ENCODE measurements at places on chromosomes 3 and 15.

- DNase-seq, result no peak
These were observed 604.1 kb upstream of the MDFIC2 start for GRCh38 chr3:70916375-70917055.

- peak; percentile 78 for DNase-seq
These were observed 44.7 kb downstream of the GTPBP8 start for GRCh38 chr3:113035387-113035982.

GRCh38 chr3:14253022-14253706 is 74.5 kb downstream of the LSM3 start:
- no peak for DNase-seq

DNA sequence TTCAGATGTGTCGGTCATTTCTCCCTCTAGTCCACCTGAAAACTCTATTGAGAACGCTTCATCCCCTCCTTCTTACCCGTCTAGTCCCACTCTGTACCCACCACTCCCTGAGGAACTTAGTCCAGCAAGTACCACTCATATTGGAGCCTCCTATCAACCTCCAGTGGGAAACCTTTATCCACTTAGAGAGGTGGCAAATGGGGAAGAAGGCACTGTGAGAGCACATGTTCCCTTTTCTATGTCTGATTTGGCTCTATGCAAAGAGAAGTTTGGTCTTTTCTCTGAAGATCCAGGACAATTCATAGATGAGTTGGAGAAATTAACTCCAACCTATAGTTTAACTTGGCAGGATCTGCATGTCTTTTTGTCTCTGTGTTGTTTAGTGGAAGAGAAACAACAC is 17.0 kb upstream of the RPN1 start:
- no peak for DNase-seq

GRCh38 chr3:125594581-125595011 is 701 bp downstream of the OSBPL11 start:
- no peak for DNase-seq

- no peak for DNase-seq
These were observed 1560.4 kb upstream of the GBE1 start for GRCh38 chr3:83321891-83322290.

DNA sequence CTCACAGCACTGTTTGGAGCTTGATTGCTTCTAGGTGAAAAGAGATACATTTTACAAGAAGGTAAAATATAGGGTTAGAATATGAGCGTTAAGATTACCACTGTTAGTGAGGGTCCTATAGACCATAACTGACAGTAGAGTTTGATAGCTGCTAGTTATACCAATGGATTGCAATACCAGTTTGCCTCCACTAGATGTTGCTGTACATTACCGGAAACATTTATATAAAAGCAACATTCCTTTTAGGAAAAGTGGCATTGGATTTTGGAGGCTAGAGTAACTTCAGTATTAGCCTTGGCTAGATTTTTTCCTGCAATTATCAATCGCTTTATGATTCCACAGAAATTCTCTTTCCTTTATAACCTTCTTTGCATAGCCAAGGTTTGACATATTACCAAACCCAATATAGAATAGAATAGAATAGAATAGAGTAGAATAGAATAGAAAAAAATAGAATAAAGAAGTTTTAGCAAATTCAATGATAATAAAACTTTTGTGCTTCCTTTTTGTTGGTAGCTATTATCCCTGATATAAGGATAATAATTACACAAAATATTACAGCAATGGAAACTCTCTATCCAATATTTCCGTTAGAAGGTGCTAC is 1093.6 kb upstream of the ALCAM start:
- peak; percentile 31 for DNase-seq

DNA sequence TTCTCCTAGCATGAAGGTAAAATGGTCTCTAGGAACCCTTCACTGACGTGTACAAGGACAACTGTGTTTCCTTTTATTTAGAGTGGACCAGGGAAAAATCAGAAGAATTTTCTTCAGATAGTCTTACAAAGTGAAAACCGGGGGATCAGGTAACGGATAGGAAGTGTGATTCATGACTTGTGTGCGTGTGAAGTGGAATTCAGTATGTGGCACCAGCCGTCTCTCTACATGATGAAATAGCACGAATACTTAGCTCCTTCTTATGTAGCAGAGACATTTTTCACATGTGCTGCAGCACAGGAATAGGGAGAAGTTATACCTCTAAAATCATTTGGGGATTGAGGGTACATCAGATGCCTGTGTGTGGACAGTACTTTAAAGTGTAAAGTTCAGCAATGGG is 159.2 kb downstream of the MEX3B start:
- DNase-seq, result no peak

DNA sequence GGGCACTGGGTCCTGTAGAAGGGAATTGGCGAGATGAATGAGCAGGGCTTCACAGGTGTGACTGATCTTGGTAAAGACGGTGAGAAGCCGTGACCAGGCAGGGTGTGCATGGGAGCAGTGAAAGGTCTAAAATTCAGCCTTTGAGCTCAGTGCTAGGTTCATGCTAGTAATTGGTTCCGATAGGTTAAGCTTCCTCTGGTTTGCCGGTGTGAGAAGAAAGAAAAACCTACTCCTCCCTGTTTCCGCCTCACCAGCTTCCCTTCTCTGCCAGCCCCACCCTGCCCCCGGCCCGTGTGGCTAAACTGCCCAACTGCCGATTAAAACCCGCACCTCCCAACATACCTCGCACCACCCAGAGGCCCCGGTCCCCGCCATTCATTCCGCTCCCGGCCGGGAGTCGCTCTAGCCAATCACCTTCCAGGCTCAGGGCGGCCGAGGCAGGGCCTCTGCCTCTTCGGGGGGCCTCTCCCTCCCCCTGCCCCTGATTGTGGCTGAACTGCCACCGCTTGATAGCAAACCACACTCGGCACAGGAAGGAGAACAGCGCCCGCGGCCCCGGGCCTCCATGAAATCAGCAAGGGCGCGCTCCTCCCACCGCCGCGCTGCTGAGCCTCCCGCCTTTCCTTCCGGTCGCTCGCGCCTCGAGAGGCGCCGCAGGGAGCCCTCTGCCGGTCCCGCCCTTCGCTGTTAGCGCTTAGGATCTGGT is 7.3 kb upstream of the NRROS start:
- peak; percentile 91 for DNase-seq

DNA sequence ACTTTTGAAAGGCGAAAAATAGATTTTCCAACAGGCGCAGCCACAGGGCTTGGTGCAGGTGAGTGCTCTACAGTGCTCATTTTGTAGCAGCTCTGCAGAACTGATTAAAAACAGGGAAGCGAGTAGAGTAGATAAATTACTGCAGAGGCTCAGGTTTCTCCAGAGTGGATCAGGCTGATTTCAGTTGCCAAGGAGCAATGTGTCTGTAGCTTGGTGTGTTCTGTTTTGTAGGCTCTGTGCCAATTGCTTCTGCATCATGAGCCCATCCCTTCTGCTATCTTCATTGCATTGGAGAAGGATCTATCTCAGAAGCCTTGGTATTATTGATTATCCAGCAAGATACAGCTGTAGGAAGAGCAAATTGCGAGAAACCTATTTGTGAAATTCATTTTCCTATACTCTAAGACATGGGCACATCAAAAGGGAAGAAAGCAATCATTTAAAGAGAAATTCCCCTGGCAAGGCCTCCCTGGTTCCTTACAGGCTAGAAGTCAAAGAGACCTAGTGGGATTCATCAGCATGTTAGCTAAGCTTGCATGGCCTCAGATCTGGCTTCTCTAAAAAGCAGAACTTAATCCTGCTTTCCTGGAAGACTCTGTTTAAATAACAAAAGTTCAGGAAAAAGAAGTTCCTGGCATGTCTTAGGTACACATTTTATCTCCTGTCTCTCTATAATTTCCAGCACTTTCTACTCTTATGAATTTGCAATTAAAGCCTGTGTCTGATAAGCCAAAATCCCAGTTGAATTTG is 432.4 kb upstream of the ATP10A start:
- no peak for DNase-seq

DNA sequence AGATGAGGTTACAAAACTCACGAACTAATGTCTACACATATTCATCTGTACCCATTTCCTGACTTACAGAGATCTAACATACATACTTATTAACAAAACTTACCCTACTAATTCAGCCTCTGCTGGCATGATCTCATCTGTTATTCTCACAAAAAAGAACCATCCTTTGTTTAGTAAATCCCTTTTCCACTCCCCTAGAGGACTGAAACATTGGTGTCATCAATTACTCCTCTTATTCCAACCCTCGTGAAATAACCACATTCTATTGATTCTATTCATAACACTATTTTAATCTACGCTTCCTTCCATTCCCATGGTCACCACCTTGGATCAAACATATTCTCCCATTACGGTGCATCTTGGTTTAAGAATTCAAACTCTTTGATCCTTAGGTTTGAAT is 505.9 kb downstream of the SI start:
- DNase-seq, result no peak

DNA sequence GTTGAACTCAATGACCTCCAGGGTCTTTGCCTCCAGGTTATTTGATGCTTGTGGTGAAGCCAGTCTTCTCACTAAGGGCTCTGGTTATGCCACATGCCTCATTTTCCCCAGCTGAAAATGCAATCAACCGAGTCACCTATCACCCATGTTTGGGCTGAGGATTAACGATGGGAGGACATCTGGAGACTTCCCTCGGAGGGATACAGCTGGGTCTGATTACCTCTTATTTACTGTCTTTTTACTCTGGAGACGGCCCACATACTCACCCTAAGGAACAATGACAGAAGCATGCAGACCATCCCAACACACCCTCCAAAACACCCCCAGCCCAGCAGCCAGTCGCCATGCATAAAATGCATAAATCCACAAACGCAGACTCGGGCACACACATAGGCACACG is 187.4 kb downstream of the OPA1 start:
- no peak for DNase-seq

DNA sequence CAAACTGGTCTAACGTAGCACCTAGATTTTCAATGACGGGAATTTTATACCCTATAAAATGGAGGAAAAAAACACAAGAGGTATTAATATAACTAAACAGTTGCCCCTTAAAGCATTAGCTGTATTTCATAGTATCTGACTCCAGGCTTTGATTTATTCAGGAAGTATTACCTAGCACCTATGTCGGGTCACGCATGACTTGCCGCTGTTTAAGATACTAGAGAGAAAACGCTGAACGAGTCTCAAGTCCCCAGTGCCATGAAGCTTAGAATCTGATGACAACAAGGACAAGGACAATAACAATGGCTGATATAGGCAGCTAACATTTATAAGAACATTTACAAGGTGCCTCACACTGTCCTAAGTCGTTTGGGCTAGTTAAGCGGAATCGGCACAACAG is 1.9 kb downstream of the SNRPA1 start:
- DNase-seq, result no peak

GRCh38 chr15:99017322-99017701 is 9.7 kb upstream of the PGPEP1L start:
- no peak for DNase-seq

GRCh38 chr15:42110367-42110766 is 16.0 kb upstream of the PLA2G4D start:
- DNase-seq, result no peak

GRCh38 chr3:150588027-150588830 is 14.9 kb upstream of the SELENOT start:
- DNase-seq, result peak; percentile 4

- no peak for DNase-seq
These were observed 35.8 kb upstream of the TNFSF10 start for GRCh38 chr3:172559020-172559419.

GRCh38 chr3:127462111-127462655 is 128.3 kb downstream of the TPRA1 start:
- DNase-seq, result no peak

DNA sequence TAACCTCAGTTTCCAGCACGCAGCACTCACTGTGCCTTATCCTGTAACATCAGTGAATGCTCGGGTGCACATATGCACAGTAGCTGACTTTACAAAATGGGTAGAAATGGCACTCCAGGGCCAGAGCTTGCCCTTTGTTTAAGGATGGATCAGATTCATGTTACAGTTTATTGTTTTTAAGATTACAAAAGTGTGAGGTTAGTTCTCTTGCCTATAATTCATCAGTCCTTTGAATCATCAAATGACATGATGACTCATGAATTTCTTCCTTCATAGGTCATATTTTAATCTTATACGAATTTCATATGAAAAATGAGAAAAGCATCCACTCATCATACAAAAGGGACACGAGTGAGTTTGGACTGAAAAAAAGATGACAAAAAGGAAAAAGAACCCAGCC is 545.3 kb downstream of the GBE1 start:
- no peak for DNase-seq

GRCh38 chr3:15638891-15639262 is 37.3 kb downstream of the BTD start:
- DNase-seq, result no peak

DNA sequence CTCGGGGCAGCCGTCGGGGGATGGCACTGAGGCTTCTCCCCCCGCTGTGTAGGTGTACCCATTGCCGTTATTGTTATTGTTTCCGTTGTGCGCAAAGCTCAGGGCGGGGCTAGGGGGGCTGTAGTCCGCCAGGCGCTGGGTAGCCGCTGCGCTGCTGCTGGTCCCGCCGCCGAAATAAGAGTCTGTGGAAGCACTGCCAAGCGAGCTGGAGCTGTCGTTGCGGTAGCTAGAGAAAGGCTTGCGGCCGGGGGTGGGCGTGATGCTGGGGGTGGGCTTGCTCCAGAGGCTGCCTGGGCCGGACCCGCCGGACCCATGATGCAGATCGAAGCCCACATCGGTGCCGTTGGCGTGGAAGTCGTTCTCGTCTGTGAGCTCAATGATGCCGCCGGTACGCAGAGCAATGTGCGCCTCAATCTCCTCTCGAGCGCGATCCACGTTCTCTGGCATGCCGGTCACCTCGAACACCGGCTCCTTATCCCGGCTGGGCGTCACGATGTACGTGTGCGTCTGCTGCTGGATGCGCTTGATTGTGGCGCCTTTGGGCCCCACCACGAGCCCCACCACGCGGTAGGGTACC is 1.9 kb downstream of the MEX3B start:
- no peak for DNase-seq

DNA sequence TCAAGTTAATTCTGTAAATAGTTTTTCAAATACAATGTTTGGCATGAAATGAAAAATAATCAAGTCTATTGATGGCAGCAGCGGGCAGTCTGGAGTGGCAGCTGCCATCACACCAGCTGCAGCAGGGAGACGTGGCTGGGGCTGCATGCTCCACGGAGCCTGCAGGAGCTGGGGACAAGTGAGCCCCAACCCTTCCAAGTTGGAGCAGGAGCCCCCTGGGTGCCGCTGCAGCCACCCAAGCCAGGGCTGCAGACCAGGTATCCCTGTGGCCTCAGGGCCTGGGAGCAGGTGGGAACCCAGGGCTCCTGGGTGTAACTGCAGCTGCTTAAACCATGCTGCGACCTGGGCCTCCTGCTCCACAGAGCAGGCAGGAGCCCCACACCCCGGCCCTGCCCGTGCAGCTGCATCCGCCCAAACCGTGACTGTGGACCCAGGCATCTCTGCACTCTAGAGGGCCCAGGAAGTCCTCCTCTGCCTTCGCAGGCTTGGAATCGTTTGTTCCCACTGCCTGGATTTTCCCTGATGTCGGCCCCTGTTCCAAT is 257.4 kb downstream of the PLOD2 start:
- DNase-seq, result no peak

- no peak for DNase-seq
These were observed 176.3 kb downstream of the STT3B start for GRCh38 chr3:31709005-31709404.

- no peak for DNase-seq
These were observed 49.5 kb downstream of the SLC30A4 start for GRCh38 chr15:45473068-45473467.

Data from iPS-NIHi11 (cell line).